ENCODE measurements at places on chromosomes 4 and X.

- DNase-seq: peak; percentile 1
Measured at GRCh38 chr4:147822128-147822527, 90.2 kb downstream of the ARHGAP10 start.

GRCh38 chr4:61375301-61375700 lies 175.2 kb downstream of the ADGRL3 start:
- DNase-seq: no peak

- DNase-seq: no peak
Measured at GRCh38 chr4:114349543-114350175, 248.9 kb upstream of the UGT8 start.

DNA sequence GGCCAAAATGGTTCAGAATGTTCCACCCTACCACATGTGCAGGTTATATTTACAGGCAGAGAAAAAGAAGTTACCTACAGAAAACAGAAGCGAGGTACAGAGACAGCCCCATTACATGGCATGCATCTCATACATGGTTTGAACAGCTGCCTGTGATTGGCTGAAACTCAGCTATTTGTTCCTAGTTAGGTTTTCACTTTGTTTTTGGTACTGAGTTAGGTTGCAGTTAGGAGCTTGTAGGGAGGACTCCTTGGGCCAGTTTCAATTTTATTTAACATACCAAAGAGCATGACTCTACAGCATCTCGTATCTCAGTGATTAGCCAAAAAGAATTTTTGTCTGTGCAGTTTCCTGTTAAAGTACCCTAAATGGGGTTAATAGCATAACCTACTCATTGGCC lies 392.0 kb downstream of the MAPK10 start:
- no peak for DNase-seq

DNA sequence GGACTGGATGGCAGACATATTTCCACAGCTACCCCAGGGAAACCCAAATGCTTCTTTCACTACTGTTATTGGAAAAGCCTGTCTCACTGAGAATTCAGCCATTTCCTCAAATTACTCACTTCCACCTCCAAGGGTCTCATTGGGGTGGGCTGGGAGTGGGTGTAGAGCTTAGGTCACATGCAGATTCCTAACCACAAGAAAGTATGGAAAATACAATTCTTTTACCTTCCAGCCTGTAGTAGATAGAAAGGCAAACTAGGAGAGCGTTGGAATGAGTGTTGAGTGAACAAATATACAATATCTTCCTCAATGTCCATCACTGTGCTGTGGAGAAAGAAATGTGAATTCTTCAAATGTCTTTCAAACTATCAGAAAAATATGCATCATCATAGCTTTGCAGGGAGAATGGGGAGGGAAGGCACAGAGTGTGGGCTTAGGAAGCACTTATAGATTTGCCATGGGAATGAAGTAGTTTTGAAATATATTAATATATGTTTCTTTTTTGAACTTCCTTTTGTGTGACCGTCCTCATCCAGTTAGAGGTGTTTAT lies 245.3 kb upstream of the JADE1 start:
- DNase-seq: no peak

DNA sequence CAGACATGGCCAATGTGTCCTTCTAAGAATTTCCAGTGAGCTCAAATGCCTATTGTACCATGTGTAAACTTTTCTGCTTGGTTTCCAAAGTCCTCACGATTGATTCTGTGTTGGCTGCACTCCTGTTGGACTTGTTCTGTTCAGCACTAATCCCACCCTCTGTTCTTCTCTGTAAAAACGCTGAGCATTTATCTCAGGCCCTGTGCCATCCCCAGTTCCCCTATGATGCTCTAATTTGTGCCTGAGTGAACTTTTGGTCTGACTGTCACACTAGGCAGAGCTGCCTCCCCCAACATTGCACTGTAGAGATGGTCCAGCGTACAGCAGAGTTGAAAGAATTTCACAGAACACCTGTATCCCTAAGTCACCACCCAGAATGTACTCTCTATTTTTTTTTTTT lies 76.1 kb upstream of the STS start:
- no peak for DNase-seq

GRCh38 chr4:101345271-101345595 lies 2.1 kb downstream of the PPP3CA start:
- peak; percentile 78 for DNase-seq

GRCh38 chr4:112146502-112146813 lies 1.2 kb downstream of the FAM241A start:
- no peak for DNase-seq

- DNase-seq: no peak
Measured at GRCh38 chr4:38209654-38210053, 249.5 kb downstream of the PTTG2 start.

- DNase-seq: no peak
Measured at GRCh38 chr4:85748654-85749053, 273.7 kb downstream of the ARHGAP24 start.

DNA sequence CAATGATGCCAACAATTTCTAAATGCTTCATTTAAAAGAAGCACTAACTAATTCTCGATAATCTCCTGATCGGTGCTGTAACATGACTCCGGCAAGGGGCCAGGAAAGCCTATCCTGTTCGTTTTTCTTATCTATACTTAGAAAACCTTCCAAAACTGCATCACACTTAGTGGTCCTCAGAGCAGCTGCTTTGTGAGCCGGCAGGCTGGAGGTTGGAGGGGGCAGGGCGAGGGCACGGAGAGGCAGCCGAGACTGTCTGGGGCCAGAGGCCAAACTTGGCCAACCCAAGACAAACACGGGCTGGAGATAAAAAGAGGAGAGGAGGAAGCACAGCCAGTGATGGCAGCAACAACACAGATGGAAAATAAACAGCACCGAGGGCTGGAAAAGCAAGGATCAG lies 455.7 kb downstream of the BCOR start:
- DNase-seq: no peak

- no peak for DNase-seq
Measured at GRCh38 chr4:183984566-183984965, 79.5 kb downstream of the STOX2 start.

DNA sequence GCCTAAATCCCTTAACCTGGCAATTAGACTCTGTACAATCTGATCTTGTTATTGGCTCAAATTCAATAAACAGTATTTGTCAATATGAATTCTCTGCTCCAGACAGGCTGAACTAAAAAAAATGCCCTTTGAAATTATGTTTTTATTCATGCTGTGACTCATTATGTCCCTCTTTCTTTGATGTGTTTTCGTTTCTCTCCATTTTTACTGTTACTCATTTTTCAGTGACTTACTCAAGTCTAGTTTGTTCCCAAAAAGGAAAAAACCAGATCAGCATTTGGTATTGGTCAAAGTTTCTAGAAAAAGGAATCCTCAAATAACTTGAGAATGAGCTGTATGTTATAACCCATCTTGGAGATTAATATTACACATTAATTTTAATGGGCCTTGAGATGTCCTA lies 40.4 kb downstream of the UNC5C start:
- no peak for DNase-seq

DNA sequence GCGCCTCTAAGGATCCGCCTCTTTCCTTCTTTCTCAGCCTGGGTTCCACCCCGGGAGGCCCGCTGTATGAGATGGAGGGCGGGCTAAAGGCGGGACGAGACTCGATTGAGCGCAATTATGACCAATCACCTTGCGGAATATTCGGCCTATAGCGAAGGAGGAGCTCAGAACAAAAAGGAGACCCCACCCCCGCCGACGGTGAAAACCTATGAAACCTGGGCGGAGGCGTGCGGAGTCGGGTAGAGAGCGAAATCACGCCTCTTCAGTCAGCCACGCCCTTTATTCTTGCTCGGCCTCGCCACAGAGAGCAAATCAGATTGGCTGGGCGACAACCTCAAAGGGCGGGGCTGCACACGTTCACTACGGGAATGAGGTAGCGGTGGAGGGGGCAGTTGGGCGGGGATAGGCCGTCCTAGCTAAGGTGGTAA lies 615 bp upstream of the CDK16 start:
- peak; percentile 94 for DNase-seq

DNA sequence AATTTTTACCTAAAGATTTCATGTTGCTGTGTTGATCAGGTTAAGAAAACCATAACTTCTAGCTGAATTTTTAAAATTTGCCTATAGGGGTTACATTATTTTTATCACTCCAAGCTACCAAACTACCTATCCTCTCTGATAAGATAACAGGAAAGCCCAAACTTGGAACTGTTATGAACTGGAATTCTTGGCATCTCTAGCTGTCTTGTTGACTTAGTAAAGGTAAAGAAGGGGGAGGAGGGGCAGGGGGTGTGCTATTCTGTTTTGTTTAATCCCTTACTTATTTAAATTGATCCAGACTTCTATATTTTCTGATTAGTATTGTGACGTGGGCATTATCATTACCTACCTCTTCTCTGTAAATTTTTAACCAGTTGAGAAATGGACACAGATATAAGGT lies 54.7 kb downstream of the SLAIN2 start:
- no peak for DNase-seq

- DNase-seq: no peak
Measured at GRCh38 chr4:163245044-163245728, 78.5 kb upstream of the NAF1 start.

DNA sequence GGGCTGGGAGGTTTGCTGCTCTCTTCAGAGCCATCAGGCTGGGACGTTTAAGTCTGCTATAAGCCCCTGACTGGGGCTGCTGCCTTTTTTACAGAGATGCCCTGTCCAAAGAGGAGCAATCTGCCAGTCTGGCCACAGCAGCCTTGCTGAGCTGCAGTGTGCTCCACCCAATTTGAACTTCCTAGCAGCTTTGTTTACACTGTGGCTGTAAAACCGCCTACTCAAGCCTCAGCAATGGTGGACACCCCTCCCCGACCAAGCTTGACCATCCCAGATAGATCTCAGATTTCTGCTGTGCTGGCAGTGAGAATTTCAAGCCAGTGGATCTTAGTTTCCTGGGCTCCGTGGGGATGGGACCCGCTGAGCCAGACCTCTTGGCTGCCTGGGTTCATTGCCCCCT lies 40.7 kb downstream of the SPATA18 start:
- DNase-seq: no peak

DNA sequence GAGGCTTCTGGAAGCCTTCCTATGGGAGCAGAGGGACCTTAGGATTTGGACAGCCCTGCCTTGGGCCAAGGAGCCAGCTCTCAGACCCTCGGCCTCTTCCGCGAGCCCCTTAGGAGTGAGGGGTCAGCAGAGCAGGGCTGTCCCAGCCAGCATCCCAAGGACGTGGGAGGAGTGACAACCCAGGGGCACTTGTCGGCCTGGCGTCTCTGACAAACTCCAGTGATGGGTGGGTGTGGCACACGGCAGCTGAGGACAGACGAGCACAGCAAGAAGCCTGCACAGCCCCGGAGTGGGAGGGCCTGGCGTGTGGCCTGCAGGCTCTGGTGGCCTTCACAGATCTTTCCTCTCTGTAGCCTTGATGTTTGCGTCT lies 11.6 kb upstream of the TNIP2 start:
- DNase-seq: no peak
